ENCODE measurements at places on chromosomes 7 and 10.

GRCh38 chr7:78149787-78150186 is 351.2 kb downstream of the PHTF2 start:
- no peak for DNase-seq

DNA sequence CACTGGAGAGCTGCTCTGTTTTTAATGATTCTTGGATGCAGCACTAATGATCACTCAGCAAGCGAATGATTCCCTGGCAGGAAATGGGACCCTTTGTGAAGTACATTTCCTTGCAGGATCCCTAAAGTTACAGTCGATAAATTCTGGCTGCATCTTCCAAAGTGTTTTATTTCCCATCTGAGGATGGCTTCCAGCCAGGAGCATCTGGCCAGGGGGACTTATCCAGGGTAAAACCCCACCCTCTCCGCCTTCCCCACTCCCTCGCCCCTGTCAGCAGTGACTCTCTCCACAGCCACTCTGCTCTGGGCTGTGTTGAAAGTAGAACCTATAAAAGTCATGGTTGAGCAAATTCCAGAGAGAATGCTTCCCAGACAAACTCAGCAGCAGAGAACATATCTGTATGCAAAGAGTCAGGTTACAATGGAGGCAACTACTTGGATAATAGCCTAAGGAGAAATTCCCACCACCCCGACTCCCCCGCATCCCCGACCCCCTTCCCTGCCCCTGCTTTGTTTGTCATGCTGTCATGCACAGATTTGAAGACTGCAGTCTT is 111.0 kb upstream of the ANLN start:
- no peak for DNase-seq

- DNase-seq = no peak
These were observed 26.4 kb downstream of the NUDT13 start for GRCh38 chr10:73136627-73137026.

GRCh38 chr7:15397922-15398760 is 163.7 kb downstream of the AGMO start:
- DNase-seq = no peak

GRCh38 chr10:98967601-98968000 is 268.1 kb downstream of the HPSE2 start:
- DNase-seq = no peak

DNA sequence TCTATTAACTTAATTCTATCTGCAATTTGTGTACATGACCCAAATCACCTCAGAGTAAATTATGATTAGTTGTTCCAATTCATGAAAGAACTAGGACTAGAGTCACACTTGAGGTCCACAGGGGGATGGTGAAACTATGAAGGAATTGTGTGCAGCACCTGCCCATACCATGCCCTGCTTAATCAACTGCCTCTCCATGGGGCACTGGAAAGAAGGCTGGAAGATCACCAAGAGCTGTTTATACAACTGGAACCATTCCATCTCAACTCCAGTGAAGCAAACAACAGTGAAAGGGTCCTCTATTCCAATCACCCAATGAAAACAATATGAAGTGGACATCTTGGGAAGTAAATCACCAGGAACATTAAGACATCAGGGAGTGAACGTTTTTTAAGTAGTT is 98.7 kb upstream of the SEMA3D start:
- DNase-seq = no peak

DNA sequence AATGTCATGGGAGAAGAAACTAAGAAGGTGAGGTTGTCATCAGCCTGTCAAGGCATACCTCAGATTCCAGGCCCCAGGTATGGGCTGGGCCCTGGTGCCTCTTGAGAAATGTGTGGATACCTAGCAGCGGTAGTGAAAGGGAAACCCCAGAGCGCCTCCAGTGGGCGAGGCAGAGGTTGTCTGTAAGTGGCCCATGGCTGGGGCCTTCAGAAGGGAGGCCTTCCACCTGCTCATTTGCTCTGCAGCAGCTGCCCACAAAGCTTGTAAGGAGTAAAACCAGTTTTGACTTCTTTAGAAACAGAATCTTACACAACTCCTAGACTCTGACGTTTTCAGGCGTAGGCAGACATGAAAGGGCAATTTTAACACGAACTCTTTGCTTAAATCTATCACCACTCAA is 509.9 kb downstream of the PARD3 start:
- DNase-seq = no peak

- no peak for DNase-seq
These were observed 16.3 kb downstream of the PRKCQ start for GRCh38 chr10:6563731-6564130.

DNA sequence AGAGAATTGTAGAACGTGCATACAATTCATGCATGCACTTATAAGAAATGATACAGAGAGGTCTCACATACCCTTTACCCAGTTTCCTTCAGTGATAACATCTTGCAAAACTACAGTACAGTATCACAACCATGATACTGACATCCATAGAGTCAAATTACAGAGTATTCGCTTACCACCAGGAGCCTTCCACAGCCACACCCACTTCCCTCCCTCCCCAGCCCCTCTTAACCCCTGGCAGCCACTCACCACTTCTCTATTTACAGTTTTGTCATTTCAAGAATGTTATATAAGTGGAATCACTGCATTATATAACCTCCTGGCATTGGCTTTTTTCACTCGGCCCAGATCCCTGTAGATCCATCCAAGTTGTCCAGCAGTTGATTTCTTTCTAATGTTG is 143.8 kb downstream of the ZNF248 start:
- DNase-seq = no peak

GRCh38 chr7:33459340-33459751 is 330.0 kb downstream of the BBS9 start:
- DNase-seq = no peak

DNA sequence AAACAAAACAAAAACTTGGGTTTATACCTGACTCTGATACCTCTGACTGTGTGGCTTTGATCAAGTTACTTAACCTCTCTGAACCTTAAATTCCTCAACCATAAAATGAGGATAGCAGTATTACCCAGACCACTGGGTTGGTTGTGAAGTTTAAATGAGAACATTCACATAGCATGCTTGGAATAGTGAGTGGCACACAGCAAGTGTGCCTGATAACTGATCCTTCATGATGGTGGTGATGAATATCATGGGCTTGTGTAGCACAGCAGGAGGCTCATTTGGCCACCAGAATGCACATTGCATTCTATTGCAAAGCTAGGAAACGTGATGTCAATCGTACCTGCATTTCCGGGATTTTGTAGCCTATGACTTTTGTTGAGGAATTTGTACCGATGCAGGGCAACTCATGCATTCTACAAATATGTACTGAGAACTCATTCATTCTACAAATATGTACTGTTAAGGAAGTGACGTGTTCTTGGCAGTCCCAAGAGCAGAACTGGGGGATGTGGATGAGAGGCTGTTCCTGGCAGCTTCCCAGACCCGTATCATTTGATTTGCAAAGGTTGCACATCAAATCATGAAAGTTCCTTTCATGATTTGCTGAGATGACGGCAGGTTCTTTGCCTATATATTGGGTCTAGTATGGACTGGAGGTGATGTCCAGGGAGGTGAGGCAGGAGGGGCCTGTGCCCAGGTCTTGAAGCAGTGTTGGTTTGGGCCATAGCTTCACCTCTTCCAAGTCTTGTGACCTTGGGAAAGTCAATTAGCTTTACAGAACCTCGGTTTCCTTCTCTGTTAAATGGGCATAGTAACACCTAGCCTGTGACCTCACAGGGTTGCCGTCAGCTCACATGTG is 94.6 kb upstream of the SMNDC1 start:
- no peak for DNase-seq

DNA sequence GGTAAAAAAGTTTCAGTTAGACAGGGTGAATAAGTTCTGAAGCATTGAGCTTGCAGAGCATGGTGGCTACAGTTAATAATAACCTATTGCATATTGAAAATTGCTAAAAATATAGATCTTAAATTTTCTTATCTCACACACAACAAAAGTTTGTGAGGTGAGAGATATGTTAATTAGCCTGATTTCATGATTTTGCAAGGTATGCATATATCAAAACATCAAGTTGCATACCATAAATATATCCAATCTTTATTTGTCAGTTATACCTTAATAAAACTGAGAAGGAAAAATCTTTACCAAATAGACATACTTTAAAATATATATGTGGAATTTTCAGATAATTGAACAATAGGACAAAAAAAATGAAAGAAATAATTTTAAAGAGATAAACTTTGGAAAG is 16.6 kb downstream of the TAC1 start:
- no peak for DNase-seq

DNA sequence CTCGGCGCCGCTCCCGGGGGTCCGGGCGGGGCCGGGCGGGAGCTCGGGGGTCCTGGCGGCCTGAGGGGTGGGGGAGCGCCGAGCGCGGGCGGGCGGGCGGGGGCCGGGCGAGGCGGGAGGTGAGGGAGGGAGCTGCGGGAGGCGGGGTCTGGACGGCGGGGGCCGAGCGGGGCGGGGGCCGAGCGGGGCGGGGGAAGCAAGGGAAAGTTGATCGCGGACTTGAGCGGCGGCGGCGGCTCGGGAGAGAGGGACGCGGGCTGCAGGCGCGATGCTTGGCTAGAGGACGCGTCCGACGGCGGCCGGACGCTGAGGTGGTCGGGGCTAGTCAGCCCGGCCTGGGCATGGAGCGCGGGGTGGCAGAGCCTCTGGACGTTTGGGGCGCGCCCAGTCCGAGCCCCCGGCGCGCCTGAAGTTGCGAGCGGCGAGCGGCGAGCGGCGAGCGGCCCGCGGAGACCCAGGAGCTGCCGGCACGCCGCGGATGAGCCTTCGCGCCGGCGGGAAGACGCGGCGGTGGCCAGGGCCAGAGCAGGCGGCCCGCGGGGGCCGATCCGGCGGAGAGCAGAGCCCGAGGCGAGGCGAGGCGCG is at the start of gene CDH23:
Gene CDH23 (plus strand): TSS at position 210 of the 585 bp plus-strand sequence. CDS start 42,912 bp downstream, outside the sequence.
- DNase-seq = no peak

DNA sequence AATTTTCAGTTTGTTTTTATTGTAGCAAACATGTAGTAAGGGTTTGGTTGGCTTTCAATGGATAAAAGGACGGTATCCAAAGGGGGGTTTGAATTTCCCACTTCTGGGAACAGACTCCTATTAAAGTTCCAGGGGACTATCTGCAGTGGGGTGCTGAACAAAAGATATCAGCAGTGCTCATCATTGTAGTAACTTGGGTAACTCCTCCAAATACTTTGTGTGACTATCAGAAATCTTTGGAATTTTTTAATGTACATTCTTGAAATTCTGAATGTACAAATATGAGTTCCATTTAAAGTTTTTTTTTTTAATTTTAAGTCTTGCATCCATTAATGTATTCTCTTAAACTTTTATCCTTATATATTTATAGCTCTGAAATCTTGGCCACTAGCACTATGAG is 42.1 kb downstream of the CYP51A1 start:
- no peak for DNase-seq

DNA sequence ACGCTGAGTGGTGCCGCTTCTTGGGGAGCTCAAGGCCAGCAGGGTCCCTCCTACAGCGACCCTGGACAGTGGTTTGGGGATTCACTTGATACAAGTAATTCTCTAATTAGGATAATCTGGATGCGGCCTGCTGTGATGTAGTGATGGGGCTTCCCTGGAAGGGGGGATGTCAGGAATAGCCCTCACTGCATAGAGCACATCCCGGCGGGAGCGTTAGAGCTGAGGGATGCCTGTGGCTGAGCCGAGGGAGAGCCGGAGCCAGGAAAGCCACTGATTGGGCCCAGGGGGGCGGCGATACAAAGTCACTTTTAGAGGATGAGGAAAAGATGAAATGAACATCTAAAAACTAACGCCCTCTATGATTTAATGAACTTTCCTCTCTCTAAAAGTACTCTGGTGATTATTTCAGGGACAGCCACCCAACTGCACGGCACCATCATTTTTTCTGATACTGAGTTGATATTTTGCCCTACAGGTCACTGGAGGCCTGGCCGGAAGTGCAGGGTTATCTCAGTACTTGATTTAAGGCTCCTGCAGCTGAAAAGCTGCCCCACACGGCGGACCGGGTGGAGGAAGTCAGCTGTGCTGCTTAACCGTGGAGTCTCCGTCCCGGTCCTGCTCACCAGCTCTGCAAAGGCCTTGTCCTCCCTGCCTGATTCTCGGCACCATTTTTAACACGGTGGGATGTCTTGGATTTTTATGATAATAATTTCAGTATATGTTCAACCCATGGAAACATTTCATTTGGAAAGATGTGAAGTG is 518.8 kb downstream of the DNAJB6 start:
- DNase-seq = no peak

- DNase-seq = no peak
These were observed 66.7 kb downstream of the PRKG1 start for GRCh38 chr10:51141010-51141409.

DNA sequence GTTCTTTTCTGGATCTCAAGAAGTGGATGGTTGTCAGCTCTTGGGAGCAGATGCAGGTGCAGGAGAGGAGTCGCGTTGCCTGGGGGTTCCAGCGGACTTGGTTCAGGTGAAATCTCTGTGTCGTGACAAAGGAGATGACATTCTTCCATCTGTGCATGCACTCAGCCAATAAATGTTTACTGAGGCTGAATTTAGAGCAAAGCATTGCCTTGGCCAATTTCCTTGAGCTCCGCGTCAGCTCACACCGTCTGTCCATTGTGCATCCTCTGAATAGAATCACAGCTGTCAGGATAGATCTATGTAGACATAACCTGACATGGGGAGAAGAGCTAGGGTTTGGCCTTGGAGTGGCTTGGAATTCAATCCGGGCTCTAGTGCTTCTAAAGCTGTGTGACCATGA is 343.7 kb downstream of the GLRX3 start:
- DNase-seq = no peak

GRCh38 chr10:110811791-110812581 is 59.7 kb upstream of the PDCD4 start:
- DNase-seq = no peak

DNA sequence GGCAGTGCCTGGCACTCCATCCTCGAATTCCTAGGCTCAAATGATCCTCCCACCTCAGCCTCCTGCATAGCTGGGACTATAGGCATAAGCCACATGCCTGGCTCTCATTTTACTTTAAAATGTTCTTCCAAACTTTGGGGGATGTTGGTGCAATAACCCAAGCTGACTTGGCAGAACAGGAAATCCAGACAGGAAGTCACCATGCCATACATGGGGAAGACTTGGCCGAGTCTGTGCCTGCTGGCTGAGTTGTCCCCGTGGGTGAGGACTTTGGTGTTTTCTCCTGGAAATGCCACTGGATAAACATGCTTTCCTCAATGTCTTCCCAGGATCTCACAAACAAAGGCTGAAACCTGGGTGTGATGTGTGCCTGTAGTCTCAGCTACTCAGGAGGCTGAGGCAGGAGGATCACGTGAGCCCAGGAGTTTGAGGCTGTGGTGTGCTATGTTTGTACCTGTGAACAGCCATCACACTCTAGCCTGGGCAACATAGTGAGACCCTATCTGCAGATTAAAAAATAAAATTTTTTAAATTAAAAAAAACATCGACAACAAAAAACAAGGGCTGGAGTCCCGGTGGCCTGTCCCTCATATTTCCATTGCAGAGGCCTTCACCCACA is 19.8 kb downstream of the HKDC1 start:
- no peak for DNase-seq

GRCh38 chr10:35391954-35392262 is 55.6 kb downstream of the CCNY start:
- DNase-seq = no peak

All from stimulated activated CD8-positive, alpha-beta memory T cell treated with anti-CD3 and anti-CD28 coated beads, Interleukin-2, amount 100 ng/mL, for 48 hours (primary cell).